ENCODE measurements at places on chromosomes 3 and 15.

DNA sequence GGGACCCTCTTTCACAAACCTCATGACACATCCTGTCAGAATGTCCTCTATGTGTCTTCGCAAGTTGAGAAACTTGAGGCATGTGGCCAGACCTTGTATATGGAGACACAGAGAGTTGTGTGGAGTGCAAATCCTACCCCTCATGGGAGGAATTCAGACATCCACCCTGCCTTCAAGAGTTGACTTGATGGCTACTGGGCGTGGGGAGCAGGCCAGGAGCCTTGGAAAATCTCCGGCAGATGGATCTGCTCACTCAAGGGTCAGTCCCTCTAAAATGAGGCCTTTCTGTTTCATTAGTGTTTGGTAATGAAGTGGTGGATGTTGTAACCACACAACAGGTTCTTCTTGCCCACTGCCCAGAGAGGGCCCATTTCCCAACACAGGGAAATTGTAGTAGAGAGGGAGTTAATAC, 79.0 kb downstream of the ASB7 start:
- DNase-seq = no peak
- H3K27me3 ChIP-seq = peaks cover 30% of the 10 kb centered on the region
- H3K4me3 ChIP-seq = no peak overlapping the region
- H3K4me1 ChIP-seq = no peaks in the 10 kb centered on the region
- no peaks in the 10 kb centered on the region for H3K36me3 ChIP-seq

DNA sequence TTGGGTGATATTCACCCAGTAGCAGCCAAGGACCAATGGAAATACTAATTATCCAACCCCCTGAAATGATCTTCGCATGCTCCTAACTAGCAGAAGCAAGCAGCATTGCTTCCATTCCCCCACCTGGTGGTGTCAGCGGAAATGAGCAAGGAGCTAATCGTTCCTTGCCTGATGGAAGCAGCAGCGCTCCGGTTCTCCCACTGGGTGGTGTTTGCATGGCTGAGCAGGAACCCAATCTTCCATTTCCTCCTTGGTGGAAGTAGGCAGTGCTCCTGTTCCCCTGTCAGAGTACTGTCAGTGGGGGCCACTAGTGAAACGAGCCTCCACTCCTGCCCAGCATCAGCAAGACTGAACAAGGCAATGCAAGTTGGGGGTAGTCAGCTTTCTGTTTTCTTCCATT, 311.5 kb downstream of the CACNA2D3 start:
- H3K27me3 ChIP-seq = no peaks in the 10 kb centered on the region
- DNase-seq = no peak
- H3K36me3 ChIP-seq = no peaks in the 10 kb centered on the region
- H3K4me1 ChIP-seq = no peaks in the 10 kb centered on the region
- no peak overlapping the region for H3K4me3 ChIP-seq
- H3K27ac ChIP-seq = no peak overlapping the region

DNA sequence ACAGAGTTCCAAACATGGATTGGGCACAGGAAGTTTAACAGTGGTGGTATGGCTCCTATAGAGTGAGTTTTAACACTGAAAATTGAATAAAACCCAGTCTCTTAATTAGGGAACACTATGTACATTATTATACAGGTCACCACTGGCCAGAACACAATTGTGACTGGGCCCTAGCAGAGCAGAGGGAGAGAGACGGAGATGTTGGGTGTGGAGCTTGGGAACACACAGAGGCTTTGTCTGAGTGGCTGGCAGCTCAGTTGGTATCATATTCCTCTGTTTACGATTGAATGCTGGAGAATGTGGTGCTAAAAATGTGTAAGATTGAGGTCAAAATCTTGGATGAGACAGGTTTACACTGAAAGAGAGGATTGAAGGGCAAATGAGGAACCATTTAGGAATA, 6.8 kb upstream of the MOBP start:
- H3K27ac ChIP-seq = no peak overlapping the region
- H3K27me3 ChIP-seq = peaks cover 39% of the 10 kb centered on the region
- DNase-seq = no peak
- H3K36me3 ChIP-seq = no peaks in the 10 kb centered on the region

GRCh38 chr3:58608648-58609047, 31.5 kb upstream of the FAM107A start:
- no peak overlapping the region for H3K4me3 ChIP-seq
- peaks cover 6% of the 10 kb centered on the region for H3K36me3 ChIP-seq
- no peaks in the 10 kb centered on the region for H3K4me1 ChIP-seq
- no peaks in the 10 kb centered on the region for H3K27me3 ChIP-seq

GRCh38 chr15:35308802-35309201, 223.7 kb upstream of the NANOGP8 start:
- no peaks in the 10 kb centered on the region for H3K4me1 ChIP-seq
- H3K36me3 ChIP-seq = no peaks in the 10 kb centered on the region
- no peak for DNase-seq

- DNase-seq = no peak
- H3K4me1 ChIP-seq = no peaks in the 10 kb centered on the region
- H3K27ac ChIP-seq = no peak overlapping the region
- H3K36me3 ChIP-seq = no peaks in the 10 kb centered on the region
- H3K27me3 ChIP-seq = no peaks in the 10 kb centered on the region
These were observed 106.7 kb downstream of the GABRB3 start for GRCh38 chr15:26665957-26666791.

GRCh38 chr15:67178569-67179210, 75.8 kb downstream of the AAGAB start:
- no peak overlapping the region for H3K4me3 ChIP-seq
- H3K4me1 ChIP-seq = peaks cover 31% of the 10 kb centered on the region
- no peaks in the 10 kb centered on the region for H3K27me3 ChIP-seq
- peak overlapping the region; percentile 89 for H3K27ac ChIP-seq
- DNase-seq = no peak

- H3K4me3 ChIP-seq = no peak overlapping the region
- H3K27me3 ChIP-seq = peaks cover 22% of the 10 kb centered on the region
These were observed 61.5 kb downstream of the P3H2 start for GRCh38 chr3:190059242-190059590.

- peaks cover 58% of the 10 kb centered on the region for H3K27me3 ChIP-seq
- H3K27ac ChIP-seq = no peak overlapping the region
- no peak for DNase-seq
- H3K4me1 ChIP-seq = no peaks in the 10 kb centered on the region
- H3K36me3 ChIP-seq = no peaks in the 10 kb centered on the region
These were observed 41.0 kb downstream of the AQP9 start for GRCh38 chr15:58179206-58179605.

DNA sequence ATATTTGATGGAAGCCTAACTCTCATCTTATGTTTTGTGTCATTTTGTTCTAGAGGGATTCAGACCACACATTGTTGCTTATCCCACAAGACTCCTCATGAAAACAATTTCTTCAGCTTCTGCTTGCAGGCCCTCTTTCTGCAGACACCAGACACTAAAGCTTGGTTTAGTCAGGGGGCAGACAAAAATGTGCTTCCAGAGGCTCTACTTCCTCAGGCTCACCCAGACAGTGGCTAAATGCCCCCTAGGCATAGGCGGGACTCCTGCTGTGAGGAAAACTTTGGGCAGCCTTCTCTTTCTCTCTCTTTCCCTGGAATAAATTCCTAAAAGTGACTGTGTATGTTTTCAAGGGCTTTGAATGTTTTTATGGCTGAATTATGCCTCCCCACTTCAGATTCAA, 435.4 kb upstream of the ATP11B start:
- DNase-seq = no peak
- H3K4me1 ChIP-seq = no peaks in the 10 kb centered on the region
- H3K27me3 ChIP-seq = no peaks in the 10 kb centered on the region
- no peaks in the 10 kb centered on the region for H3K36me3 ChIP-seq
- H3K27ac ChIP-seq = no peak overlapping the region
- no peak overlapping the region for H3K4me3 ChIP-seq

GRCh38 chr15:70835415-70835814, 18.5 kb downstream of the LARP6 start:
- no peaks in the 10 kb centered on the region for H3K4me1 ChIP-seq
- no peak overlapping the region for H3K4me3 ChIP-seq
- no peak overlapping the region for H3K27ac ChIP-seq
- no peak for DNase-seq
- H3K27me3 ChIP-seq = peaks cover 11% of the 10 kb centered on the region

GRCh38 chr15:78507831-78508160, 419 bp downstream of the HYKK start:
- peak overlapping the region; percentile 85 for H3K4me3 ChIP-seq
- no peak overlapping the region for H3K27ac ChIP-seq
- H3K4me1 ChIP-seq = peaks cover 15% of the 10 kb centered on the region
